ENCODE measurements at places on chromosomes 16 and 17. TPM values are rescaled to one million over a fixed set of nuclear protein-coding genes. Genes with fewer than 3 reads are reported as not detected.

- peak; percentile 7 for DNase-seq
These were observed 361.2 kb downstream of the TMEM114 start for GRCh38 chr16:8229011-8229520.

GRCh38 chr17:17849147-17849820, 12.5 kb upstream of the SREBF1 start:
- no peak for DNase-seq

DNA sequence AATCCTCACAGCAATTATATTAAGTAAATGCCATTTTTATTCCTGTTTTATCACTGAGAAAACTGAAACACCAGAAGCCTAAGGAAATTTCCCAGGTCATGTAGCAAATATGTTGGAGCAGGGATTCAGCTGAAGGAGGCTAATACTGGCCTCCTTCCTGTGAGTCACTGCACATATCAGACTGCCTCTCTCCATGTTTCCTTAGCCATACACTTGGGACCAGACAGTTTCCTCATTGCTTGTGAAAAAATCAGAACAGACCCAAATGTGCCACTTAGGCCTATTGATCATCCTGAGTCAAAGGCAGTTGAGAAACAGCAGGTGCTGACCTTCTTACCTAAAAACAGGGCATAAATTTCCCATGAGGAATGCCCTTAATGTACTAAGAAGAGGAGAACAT, 18.9 kb upstream of the ELAC2 start:
- DNase-seq: no peak

- DNase-seq: no peak
These were observed 817.9 kb upstream of the SOX9 start for GRCh38 chr17:71302721-71303549.

DNA sequence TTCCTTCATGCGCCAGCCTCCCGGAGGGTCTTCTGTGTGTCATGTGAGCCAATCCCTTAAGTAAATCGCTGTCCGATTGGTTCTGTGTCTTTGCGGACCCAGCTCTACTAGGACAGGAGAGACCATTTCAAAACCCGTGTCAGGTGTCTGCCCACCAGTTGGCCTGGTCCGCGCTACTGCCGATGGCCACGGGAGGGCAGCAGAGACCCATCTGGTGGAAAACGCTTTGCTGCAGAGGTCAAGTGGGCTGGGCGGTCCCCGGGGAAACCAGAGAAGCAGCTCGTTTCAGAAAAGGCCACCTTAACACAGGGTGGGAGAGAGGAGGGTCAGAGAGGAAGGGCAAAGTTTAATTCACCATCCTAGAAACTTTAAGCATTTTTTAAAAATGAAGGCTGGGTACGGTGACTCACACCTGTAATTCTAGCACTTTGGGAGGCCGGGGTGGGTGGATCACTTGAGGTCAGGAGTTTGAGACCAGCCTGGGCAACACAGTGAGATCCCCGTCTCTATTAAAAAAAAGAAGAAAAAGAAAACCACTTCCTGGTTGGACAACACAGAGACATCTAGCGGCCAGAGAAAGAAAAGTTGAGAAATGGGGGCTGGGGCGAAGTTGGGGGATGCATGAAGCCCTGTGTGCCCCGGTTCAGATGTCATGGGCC, 2.8 kb upstream of the CIBAR2 start:
- DNase-seq: peak; percentile 96

DNA sequence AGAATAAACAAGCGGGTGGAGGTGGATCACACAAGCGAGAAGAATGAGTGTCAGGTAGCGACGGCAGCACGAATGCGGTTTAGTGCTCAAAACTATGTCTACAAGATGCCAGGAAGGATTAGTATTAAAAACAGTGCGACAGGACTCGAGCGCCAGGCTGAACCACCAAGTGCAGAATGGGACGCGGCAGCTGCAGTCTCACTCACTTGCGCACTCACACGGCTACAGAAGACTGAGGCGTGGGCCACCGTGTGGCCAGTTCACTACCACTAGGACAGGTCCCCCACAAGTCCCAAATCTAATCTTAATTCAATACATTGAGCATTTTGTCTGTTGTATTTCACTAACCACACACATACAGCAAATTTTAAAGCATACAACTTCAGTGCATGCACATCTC, 35.7 kb upstream of the TRAP1 start:
- no peak for DNase-seq

DNA sequence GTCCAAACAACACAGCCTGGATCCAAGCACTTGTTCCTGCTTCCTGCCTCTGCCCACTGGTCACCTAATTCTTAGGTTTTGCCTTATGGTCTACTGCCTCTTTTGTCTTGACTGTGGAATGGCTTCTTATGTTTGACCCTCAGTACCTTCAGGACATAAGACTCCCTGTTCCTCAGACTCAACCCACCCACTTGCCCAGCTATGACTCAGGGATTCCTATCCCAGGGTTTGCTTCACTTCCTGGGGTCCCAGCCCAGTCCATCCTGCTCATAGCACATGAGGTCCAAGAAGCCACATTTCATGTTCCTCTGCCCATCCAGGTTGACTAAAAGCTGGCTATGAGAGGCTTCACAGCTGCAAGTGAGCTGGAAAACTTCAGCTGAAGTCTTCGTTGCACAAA, 320.9 kb upstream of the CDH5 start:
- DNase-seq: no peak

- DNase-seq: no peak
These were observed 81.8 kb upstream of the CCL2 start for GRCh38 chr17:34173241-34173640.

DNA sequence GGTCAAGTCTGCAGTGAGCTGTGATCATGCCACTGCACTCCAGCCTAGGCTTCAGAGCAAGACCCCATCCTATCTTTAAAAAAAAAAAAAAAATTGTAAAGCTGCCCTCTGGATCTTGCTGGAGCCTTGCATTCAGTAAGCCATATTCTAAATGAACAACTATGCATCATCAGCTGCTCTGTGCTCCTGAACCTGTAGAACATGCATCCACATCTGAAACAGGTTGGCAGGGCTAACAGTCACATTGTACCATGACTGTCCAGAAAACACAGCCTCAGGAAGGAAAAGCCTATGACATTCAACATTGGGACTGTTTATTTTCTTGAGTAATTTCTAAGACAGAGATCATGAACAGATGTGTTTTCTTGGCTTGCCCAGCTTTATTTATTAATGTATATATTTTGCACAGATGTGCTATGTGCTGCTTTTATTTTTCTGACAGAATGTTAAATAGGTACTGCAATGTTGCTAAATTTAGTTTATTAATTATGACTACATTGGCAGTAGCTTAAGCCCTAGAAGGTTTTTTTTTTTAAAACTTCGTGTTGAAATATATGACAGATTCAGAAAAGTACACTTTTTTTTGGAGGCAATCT, 19.8 kb downstream of the ACSF2 start:
- DNase-seq: no peak

DNA sequence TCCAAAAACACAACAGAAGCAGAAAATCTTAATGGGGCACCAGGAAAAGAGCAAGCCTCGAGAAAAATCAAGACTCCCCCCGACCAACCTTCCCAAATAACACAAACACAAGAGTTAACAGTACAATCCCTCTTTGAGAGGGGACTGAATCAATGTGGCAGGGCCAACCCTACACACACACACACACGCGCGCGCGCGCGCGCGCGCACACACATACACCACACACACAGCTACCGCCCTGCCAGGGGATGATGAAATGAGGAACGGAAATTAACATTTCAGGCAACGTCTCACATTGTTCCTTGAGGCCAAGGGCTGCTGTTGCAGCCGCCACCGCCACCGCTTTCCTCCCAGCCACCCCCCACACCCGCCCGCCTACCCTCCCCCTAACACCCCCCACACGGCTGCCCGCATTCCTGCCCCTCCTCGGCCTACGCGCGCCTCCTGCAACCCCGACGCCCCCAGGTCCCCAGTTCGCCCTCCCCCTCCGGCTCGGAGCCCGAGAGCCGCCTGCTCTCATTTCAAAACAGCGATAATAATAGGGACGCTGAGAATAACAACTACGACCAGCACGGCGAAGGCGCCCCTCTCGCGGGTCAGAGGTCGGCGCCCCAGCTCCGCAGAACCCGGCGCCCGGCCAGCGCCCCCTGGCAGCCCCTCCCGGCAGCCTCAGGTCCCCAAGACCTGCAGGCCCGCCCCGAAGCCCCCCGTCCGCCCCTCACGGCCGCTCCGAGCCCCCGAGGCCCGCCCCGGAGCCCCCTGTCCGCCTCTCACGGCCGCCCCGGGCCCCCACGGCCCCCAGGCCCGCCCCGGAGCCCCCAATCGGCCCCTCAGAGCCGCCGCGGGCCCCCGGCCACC, 1.1 kb downstream of the ANKRD11 start:
- peak; percentile 94 for DNase-seq

- DNase-seq: no peak
These were observed 122.0 kb downstream of the USP22 start for GRCh38 chr17:20920815-20921199.

DNA sequence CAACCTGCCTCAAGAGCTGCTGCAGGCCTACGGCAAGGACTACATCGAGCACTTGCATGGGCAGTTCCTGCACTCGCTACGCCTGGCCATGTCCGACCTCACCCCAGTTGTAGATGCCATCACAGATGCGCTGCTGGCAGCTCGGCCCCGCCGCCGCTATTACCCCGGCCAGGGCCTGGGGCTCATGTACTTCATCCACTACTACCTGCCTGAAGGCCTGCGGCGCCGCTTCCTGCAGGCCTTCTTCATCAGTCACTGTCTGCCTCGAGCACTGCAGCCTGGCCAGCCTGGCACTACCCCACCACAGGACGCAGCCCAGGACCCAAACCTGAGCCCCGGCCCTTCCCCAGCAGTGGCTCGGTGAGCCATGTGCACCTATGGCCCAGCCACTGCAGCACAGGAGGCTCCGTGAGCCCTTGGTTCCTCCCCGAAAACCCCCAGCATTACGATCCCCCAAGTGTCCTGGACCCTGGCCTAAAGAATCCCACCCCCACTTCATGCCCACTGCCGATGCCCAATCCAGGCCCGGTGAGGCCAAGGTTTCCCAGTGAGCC, 5.8 kb downstream of the HSD11B2 start:
- DNase-seq: no peak

DNA sequence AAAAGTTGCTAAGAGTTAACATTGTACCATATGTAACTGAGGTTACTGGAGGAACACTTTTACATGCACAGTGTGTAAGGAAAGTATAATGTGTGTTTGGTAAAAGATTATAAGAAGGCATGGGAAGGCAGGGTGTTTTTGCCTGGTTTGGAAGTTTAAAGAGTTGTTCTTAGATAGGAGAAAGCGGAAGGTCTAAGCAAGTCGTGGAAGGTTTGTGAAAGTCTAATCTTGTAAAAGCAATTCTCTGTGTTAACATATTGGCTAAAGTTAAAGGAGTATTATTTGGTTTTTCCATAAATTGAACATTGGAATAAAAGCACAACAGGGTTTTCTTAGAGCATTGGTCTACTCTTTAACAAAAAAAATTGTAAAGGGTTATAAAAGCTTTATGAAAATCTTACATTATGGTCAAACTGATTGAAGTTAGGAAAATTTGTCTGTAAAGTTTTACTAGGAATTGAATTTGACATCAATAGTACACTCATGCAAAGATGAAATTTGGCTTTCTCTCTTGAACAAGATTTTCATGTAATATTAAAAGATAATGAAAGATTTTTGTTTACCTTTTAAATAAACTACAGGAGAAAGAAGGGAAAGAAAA, 4.7 kb upstream of the CANT1 start:
- no peak for DNase-seq

- DNase-seq: no peak
These were observed 295.4 kb upstream of the AXIN2 start for GRCh38 chr17:65856865-65857264.

GRCh38 chr16:65547772-65548446, 426.0 kb upstream of the CDH11 start:
- DNase-seq: peak; percentile 9

- DNase-seq: no peak
These were observed 3.9 kb upstream of the C17orf99 start for GRCh38 chr17:78142119-78142861.

DNA sequence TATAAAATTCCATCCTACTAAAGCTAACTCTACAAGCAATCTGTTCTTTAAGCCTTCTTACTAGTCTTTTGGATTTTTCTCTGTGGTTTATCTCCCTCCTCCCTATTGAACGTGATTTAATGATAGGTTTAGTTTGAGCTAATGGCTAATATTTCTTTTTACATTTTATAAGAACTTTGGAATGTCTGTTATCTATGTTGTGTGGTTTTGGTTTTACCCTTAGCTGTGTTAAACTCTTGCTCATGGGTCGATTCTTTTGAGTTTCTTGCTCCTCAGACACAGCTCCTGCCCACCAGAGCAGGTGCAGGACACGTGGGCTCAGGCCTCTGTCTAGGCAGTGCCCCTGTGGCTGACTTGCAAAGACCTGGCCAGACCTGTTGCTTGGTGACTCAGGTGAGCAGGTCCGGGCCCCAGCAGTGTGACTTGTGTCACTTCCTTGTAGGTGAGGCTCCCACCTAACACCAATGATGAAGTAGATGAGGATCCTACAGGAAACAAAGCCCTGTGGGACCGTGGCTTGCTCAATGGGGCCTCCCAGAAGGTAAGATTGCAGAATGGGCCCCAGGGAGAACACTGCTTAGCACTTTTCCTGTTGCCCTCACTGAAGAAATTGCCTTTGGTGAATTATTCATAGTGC, 45.1 kb downstream of the SF3B3 start:
- no peak for DNase-seq

The MYO1C gene
- total RNA-seq: 55.9 TPM

The SHCBP1 gene
- 13.4 TPM for total RNA-seq

The PRSS27 gene
- 2.0 TPM for total RNA-seq

The CDH1 gene
- 38.6 TPM for total RNA-seq
